Activated T-helper 17 cell treated with anti-CD3 and anti-CD28 coated beads, Interleukin-2, amount 50 U/mL, for 72 hours (primary cell): ENCODE measurements at places on chromosomes 5 and 9. TPM values are rescaled to one million over a fixed set of nuclear protein-coding genes. Genes with fewer than 3 reads are reported as not detected.

- H3K4me3 ChIP-seq: no peak overlapping the region
- no peak overlapping the region for H3K27ac ChIP-seq
Observed at GRCh38 chr5:15002173-15002572, 130.6 kb upstream of the ANKH start.

- no peaks in the 10 kb centered on the region for H3K27me3 ChIP-seq
- H3K4me3 ChIP-seq: no peak overlapping the region
- no peaks in the 10 kb centered on the region for H3K4me1 ChIP-seq
- no peak for ATAC-seq
- H3K27ac ChIP-seq: no peak overlapping the region
- H3K36me3 ChIP-seq: no peaks in the 10 kb centered on the region
Observed at GRCh38 chr5:165630261-165630778, 2124.9 kb downstream of the MAT2B start.

PCDHGB3 gene
- total RNA-seq: 0.21 TPM

GRCh38 chr9:73237140-73237539, 85.5 kb downstream of the ANXA1 start:
- H3K4me1 ChIP-seq: no peaks in the 10 kb centered on the region
- no peak for ATAC-seq
- no peaks in the 10 kb centered on the region for H3K36me3 ChIP-seq

DNA sequence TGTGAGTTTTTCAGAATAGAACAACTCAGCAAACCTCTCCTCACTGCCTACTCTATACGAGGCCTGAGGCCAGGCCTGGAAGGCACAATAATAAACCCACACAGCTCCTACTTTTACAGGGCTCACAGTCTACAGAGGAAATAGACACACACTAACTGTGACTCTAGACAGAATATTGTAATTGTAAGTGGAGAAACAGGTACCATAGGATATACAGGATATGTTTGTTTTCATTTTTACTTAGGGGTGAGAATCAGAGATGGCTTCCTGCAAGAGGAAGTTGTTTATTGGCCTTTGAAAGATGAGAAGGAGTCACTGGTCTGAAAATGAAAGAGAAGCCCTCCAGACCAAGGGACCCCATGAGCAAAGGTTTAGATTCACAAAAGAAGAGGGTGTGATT, 35.8 kb upstream of the TGFBR1 start:
- no peaks in the 10 kb centered on the region for H3K36me3 ChIP-seq
- no peaks in the 10 kb centered on the region for H3K27me3 ChIP-seq
- H3K4me3 ChIP-seq: peak overlapping the region; percentile 5
- peak overlapping the region; percentile 9 for H3K27ac ChIP-seq
- ATAC-seq: no peak

DNA sequence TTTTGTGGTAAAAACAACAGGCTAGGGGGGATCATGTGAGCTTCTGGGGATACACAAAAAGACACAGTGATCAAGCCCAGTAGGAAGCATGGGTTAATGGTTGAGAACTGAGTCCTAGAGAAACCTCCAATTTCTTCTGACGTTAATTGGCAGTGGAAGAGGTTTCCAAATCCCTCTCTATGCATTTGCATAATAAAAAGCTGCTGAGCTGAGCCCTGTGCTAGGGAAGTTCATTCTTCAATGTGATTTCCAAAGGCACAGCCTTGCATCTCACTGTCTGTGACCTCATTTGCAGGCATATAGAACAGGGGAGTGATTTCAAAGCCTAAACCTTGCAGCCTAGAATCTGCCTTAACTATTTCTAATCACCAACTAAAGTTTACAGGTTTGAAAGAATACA, 812 bp downstream of the DNAH5 start:
- H3K27ac ChIP-seq: no peak overlapping the region
- no peaks in the 10 kb centered on the region for H3K36me3 ChIP-seq
- H3K27me3 ChIP-seq: peaks cover 4% of the 10 kb centered on the region
- H3K4me1 ChIP-seq: no peaks in the 10 kb centered on the region

DNA sequence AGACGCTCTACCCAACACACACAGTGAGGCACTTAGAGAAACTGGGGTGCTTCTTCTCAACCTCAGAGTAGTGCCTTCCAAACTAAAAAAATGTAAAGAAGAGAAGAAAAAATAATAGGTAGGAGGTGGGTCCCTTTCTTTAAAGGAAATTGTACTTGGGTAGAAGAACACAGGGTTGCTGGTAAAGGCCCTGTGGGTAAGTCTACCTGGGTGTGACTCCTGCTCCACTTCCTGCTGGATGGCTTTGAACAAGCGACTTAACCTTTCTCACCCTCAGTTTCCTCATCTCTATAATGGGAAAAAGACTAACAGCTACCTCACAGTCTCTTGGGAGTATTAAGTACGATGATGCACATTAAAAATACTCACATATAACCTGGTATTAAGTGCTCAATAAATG, 32.1 kb upstream of the GLRA1 start:
- peaks cover 38% of the 10 kb centered on the region for H3K4me1 ChIP-seq
- peak overlapping the region; percentile 13 for H3K4me3 ChIP-seq
- peak overlapping the region; percentile 44 for H3K27ac ChIP-seq
- no peaks in the 10 kb centered on the region for H3K36me3 ChIP-seq

DEPDC1B gene
- 37.9 TPM for total RNA-seq

GRCh38 chr9:121999556-121999955, 93.6 kb downstream of the TTLL11 start:
- no peak overlapping the region for H3K4me3 ChIP-seq
- no peak for ATAC-seq
- H3K27ac ChIP-seq: no peak overlapping the region
- H3K4me1 ChIP-seq: no peaks in the 10 kb centered on the region

GRCh38 chr5:138748630-138749081, 4.6 kb upstream of the CTNNA1 start:
- no peak overlapping the region for H3K4me3 ChIP-seq
- H3K27me3 ChIP-seq: no peaks in the 10 kb centered on the region
- H3K27ac ChIP-seq: no peak overlapping the region
- H3K36me3 ChIP-seq: no peaks in the 10 kb centered on the region

DNA sequence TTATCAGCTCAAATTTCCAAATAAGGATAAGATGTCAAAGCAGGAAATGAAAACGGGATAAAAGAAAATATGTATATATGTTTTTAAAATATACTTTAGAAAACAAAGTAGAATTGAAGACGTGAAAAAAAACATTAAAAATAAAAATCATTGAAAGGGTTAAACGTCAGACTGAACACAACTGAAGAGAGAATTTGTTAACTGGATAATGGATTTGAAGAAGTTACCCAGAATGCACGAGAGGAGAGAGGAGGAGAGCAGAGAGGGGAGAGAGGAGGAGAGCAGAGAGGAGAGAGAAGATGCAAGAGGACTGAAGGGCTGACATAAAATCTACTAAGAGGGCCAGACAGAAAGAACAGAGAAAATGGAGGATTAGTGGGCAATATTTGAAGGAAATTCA, 88.0 kb downstream of the CDKN2A start:
- no peak overlapping the region for H3K4me3 ChIP-seq
- no peaks in the 10 kb centered on the region for H3K27me3 ChIP-seq
- no peak for ATAC-seq
- H3K4me1 ChIP-seq: peaks cover 4% of the 10 kb centered on the region
- H3K36me3 ChIP-seq: no peaks in the 10 kb centered on the region

GRCh38 chr5:110346893-110347358, 379.5 kb downstream of the TMEM232 start:
- no peak overlapping the region for H3K27ac ChIP-seq
- H3K4me1 ChIP-seq: no peaks in the 10 kb centered on the region
- H3K4me3 ChIP-seq: no peak overlapping the region
- no peaks in the 10 kb centered on the region for H3K36me3 ChIP-seq
- no peak for ATAC-seq

DNA sequence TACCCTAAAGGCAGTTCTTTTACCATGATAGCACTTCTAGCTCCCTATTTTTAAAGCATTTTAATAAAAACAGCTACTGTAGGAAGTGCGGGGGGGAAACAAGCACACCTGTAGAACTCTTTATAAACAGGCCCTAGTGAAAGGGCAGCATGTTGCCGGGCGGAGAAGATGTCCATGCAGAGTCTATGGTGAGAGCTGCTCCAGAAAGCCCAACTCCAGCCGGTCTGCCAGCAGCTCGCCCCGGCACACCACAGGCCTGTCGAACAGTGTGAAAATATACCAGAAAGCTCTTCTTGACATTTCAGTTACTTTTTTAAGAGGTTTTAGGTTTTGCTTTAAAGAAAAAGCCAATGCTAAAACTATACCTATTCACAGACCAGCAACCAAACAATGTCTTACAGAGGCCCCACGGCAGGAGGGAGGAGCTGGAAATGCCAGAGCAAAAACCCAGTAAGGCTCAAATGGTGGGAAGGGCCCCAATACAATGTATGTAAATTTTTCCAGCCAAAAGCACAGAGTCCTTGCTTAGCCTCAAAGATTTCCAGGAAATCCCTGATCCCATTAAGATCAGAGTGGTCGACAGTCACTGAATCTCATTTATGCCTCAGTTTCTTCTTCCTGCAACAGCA, 121.2 kb downstream of the SAXO1 start:
- H3K36me3 ChIP-seq: no peaks in the 10 kb centered on the region
- peaks cover 14% of the 10 kb centered on the region for H3K27me3 ChIP-seq
